Activated CD4-positive, alpha-beta T cell treated with anti-CD3 and anti-CD28 coated beads for 4 hours (primary cell): ENCODE measurements at places on chromosomes 4 and X.
A peak's percentile ranks its signal among the peaks of the same experiment; 100 is the strongest.

- DNase-seq = no peak
These were observed 273.3 kb upstream of the FAT4 start for GRCh38 chr4:125041372-125041930.

DNA sequence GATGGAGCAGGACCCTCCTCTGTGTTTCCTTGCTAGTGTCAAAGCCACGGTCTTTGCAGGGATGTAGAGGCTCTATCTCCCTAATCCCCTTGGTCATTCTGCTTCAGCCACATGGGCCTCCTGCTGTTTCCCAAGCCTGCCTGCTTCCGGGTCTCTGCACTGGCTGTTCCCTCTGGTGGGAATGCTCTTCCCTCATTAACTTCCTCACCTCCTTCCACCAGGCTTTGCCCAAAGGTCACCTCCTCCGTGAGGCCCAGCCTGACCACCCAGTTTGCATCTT lies 56.6 kb downstream of the ABLIM2 start:
- DNase-seq = no peak

DNA sequence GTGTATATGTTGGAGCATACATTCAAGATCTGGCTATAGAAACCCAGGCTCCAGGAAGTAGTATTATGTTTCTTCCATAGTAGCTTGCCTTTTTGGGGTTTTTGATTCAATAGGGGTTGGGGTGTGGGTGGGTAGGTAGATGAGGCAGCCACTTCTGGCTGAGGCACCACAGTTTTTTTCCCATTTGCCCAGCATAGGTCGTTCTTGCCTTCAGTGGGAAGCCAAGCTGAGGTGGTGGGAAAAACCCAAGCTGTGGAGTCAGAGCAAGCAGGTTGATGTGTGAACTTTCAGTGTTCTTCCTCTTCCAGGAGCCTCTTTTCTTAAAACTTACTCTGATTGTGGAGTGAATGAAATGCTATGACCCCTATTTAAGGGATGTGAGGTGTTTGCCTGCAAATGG lies 67.0 kb upstream of the RPS6KA3 start:
- DNase-seq = no peak

DNA sequence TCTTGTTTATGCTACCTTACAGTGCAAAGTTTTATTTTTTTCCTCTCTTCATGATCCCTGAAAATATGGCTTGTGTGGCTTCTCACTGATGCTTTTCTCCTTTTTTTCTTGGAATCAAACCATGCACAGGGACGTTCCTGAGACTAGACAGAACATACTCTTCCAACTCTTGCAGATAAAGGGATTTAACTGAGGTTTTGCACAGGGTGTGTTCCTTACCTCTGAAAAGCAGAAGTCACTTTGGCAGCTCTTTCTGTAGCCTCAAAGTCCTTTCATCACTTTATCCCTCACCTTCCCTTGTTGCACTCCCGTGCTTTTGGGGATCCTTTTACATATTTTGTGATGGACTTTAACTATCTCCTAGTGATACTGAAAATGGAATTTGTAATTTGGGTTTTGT lies 300.1 kb downstream of the SPRY1 start:
- DNase-seq = no peak

DNA sequence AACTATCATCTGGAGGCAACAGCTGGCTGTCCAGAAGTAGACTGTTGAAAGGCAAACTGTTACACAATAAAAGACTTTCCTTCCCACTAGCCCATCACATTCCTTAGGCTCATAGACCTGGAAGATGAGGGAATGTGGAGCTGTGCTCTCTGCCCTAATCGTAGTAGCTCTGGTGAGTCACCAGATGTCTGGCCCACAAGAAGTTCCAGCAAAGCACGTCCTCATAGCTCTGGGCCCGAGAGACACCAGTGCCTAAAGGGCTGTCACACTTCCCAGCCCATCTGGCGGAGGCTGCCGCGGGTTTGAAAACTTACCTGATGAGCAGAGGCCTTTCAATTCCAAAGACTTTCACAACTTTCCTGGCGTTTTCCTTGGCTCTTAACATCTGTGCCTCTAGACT lies 81.7 kb upstream of the STOX2 start:
- DNase-seq = no peak

GRCh38 chr4:56844802-56845580 lies 23.5 kb upstream of the SPINK2 start:
- DNase-seq = no peak

GRCh38 chrX:49754233-49754857 lies 58.6 kb upstream of the PAGE1 start:
- DNase-seq = peak; percentile 21

DNA sequence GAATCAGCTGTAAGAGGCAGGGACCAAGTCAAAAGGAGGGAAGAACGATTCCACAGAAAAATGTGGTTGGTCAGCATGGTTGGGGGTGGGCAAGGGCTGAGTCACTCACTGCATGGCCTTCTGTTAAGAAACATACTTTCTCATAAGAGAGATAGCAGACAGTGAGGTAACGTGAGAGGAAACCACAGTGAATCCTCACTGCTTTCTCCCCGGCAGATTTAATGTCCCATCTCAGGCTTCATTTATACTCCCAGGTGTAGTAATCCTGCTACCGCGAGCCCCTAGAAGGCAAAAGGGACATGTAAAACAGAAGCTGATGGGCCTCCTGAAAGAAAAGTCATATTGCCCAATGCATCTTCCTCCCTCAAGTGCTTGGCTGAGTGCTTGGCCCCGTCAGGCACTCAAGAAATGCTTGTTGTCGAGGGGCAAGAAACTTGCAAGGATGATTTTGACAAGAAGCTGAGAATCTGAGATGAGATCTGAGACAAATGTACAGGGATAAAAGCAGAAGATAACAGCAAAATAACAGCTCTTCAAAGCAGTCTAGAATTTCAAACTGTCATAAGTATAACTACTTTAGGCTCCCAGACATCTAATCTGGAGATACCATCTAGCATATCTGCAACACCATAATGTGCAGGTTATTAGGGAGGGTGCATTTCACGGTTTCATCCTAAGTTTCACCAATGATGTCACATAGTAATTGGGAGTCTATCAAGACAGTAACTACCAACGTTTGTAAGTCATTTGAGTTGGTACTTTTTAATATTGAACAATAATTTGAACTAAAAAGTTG lies 40.2 kb downstream of the SH3KBP1 start:
- DNase-seq = no peak

- no peak for DNase-seq
These were observed 20.7 kb downstream of the PSAPL1 start for GRCh38 chr4:7414046-7414445.

- no peak for DNase-seq
These were observed 231.5 kb upstream of the DIAPH2 start for GRCh38 chrX:96453139-96453538.

GRCh38 chr4:119211867-119212233 lies 663 bp upstream of the USP53 start:
- no peak for DNase-seq

- no peak for DNase-seq
These were observed 185.1 kb downstream of the NPNT start for GRCh38 chr4:106080376-106080775.

- no peak for DNase-seq
These were observed 155.3 kb upstream of the DDIT4L start for GRCh38 chr4:100345585-100345984.

DNA sequence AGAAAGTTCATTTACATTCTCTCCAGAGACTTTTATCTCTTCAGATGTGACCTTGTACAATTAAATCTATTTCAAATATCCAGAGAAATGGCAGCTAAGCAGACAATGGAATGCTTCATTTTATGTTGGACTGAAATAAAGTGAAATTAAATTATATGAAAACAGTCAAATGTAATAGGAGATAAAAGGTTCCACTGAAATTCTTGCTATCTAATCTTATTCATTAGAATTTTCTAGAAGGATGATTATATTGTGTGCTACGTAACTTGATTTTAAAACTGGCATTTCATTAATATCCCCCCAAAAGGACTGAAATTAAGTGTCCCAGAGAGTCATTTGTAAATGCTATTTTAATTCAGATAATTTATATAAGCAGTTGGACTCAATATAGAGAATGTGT lies 646.9 kb upstream of the GALNT7 start:
- no peak for DNase-seq

DNA sequence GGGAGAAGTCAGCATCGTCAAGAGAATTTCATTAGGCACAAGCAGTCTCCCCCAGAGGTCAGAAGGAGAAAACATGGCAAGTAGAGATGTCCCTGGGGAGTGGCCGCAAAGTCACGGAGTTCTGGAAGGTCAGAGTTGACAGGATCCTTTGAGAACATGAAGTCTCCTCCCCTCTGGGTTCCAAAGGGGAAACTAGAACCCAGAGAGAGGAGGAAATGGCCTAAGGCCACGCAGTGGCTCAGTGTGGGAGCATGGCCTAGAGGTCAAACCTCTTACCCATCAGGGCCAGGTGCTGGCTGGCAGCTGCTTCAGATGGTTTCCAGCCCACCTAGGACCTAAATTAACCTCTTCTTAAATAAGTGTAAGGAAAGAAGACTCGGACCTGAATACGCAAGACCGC lies 884 bp downstream of the IDH3G start:
- no peak for DNase-seq

GRCh38 chr4:24850674-24851073 lies 55.3 kb downstream of the SOD3 start:
- no peak for DNase-seq

DNA sequence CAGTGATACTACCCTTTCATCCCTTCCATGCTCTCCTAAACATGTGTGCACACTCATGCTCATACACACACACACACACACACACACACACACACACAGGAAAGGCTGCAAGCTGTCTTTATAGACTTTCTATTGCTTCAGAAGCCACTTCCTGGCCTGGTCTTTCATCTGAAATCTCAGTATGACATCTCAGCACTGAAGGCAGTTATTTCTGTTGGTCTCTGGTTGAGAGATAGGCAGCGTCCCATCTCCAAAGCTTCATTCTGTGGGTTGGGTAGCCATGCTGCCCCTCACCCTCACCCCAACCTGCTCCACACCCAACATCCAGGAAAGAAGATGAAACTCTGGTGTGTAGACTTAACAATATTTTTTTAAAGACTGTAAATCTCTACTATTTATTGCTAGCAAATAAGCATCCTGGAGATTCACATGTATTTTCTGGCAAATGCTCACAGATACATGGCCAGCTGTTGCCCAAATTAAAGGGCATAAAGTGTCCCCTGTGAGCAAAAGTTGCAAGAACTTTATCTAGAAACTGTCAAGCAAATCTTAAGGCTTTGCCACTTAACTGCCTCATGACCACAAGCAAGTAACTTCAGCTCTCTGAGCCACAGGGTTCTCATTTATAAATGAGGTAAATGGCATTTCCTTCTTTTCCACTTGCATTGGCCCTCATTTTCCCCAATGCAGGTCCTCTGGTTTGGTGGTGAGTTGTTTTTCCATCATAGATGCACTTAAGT lies 189.8 kb upstream of the AFF2 start:
- DNase-seq = peak; percentile 45

DNA sequence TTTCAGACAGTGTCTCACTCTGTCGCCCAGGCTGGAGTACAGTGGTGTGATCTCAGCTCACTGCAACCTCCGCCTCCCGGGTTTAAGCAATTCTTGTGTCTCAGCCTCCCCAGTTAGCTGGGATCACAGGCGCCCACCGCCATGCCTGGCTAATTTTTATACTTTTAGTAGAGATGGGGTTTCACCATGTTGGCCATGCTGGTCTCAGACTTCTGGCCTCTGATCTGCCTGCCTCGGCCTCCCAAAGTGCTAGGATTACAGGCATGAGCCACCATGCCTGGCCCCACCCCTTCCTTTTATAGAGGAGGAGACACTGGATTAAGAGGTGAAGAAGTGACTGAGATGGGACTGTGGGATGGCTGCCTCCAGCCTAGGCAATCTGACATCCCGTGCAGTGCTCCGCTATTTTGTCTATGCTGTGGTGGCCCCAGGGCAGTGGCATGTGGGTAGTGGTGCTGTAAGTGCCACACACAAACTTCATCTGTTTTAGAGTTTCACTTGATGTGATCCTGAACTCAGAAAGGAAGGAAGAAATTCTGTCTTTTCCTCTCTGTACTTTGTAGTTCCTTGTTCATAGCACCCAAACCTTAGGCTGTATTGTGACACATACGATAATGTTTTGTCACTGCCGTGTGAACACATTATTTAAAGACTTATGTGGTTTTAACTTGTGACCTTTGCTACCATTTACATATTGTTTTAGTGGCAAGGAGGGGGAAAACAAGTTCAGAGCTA lies 48.9 kb downstream of the FNIP2 start:
- no peak for DNase-seq

- no peak for DNase-seq
These were observed 46.8 kb upstream of the SLC10A4 start for GRCh38 chr4:48436318-48436717.

DNA sequence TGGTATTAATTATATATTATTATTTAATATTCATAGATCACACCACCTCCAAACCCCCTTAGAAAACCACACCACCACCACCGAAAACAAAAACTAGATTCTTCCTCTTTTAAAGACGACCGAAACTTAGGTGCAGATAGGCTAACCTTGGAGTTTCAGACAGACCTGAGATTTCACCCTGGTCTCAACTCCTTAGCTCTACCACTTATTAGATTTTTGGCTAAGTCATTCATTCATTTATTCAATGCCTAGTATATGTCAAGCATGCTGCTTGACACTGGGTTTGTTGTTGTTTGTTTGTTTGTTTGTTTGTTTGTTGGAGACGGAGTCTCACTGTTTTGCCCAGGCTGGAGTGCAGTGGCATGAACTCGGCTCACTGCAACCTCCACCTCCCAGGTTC lies 9.5 kb upstream of the BMP2K start:
- no peak for DNase-seq

- no peak for DNase-seq
These were observed 1.6 kb downstream of the SLC49A3 start for GRCh38 chr4:687048-687970.

GRCh38 chr4:148515248-148515647 lies 73.0 kb upstream of the NR3C2 start:
- no peak for DNase-seq

DNA sequence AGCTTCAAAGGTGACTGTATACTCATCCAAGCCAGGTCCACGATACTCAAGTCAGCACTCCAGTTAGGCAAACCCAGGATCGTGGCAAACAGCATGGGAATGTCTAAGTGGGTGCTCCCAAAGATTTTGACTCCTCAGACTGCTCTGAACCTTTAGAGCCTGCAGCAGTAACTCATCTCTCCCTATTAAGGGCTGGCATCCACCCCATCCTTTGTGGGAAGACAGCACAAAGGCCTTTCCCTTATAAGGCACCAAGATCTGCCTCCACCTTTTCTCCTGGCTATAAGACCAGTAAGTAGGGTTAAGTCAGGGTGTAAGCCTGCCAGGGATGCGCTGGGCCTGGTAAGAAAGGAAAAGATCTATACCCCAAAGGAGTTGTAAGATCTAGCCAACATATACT lies 23.6 kb upstream of the SLC25A43 start:
- DNase-seq = no peak

DNA sequence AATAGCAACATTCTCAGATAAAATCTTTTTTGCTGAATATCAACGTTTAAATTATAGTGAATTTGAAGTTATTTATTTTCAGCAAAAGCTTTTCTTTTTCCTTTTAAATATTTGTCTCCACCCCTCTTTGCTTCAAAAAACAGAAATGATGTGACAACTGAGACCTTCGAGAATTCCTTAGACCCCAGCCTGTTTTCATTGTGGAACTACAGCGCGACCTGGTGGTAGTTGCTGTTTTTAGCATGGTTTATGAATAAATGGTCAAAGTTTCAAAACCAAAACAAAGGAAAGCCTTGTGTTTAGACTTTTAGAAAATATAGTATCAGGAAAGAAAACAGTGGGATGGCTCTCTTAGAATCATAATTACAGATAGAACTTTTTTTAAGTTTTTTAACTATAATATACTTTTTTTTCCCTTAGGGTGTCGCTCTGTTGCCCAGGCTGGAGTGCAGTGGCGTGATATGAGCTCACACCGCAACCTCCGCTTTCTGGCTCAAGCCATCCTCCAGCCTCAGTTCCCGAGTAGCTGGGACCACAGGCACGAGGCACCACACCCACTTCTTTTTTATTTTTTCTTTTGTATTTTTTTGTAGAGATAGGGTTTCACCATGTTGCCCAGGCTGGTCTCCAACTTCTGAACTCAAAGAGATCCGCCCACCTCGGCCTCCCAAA lies 26.8 kb upstream of the TMEM184C start:
- DNase-seq = no peak
